NCI-H1436 treated with DMSO at 0.1 percent for 48 hours (cell line): ENCODE measurements at places on chromosomes 11 and 22.

- no peak for DNase-seq
These were observed 130.8 kb downstream of the GRIK4 start for GRCh38 chr11:120642196-120642894.

DNA sequence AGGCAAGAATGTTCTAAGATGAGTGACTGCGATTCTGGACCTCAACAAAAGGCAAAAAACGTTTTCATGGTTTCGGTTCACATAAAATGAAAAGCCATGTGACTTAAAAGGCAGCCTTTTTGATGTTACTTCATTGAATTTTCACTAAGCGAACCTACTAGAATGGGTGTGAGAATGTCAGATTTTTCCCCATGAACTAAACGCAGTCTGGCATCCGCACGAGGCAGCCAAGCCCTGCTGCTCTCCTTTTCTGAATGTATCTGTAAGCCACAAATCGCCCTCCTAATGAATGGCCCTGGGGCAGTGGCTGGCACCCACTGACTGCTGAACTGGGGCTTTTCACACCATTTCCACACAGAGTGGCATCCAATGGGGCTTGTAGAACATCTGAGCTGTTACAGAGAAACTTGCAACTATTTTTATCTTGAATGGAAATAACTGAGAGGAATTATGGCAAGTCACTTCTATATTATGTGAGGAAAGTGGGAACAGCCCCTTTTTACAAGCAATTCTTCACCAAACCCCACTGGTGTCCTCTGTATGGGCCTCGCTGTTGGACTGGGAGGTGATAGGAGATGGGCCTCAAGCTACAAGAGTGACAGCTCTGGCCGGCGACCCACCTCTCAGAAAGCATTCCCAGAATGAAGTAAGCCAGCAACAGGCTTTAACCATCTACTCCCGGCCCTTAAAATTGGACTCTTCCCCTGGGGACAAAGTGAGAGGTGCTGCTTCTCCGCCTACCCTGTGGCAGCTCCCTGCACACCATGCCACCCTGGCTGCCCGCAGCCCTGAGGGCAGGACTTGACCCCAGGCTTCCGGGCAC, 29.4 kb downstream of the PPP2R1B start:
- DNase-seq: no peak

DNA sequence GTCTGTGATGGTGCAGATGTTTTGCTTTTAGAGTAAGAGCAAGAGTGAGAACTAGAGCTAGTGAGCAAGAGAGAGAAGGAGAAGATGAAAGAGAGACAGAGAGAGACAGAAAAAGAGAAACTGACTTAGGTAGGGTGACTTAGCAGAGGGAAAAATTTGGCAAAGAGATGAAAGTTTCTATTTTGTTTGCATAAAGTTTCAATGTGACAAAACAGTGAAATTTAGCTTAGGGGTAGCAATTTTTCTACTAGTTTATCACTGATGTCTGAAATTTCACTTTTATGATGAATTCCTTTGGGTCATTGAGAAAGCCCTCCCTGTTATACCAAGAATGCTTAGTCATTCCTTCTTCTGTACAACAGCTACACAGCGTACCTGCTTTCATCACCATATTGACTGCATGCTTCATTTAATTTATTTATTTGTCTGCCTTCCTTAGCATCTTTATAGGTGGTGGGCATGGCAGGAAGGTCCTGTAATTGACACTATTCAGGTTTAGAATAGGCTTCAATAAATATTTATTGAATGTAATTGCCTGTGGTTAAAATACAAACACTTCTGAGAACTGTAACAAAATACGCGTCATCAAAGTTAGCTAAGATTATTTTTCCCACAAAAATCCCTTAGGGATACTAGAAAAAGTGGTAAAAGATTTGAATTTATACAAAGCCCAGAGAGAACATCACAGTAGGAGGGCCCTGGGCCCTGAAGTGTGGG, 19.9 kb upstream of the CTSC start:
- DNase-seq: no peak

GRCh38 chr11:95849087-95849825, 59.0 kb downstream of the CEP57 start:
- DNase-seq: no peak

- DNase-seq: no peak
These were observed 627.3 kb downstream of the METTL15 start for GRCh38 chr11:28735511-28735910.

- DNase-seq: peak; percentile 87
These were observed 31.3 kb downstream of the TMEM123 start for GRCh38 chr11:102421261-102421660.

DNA sequence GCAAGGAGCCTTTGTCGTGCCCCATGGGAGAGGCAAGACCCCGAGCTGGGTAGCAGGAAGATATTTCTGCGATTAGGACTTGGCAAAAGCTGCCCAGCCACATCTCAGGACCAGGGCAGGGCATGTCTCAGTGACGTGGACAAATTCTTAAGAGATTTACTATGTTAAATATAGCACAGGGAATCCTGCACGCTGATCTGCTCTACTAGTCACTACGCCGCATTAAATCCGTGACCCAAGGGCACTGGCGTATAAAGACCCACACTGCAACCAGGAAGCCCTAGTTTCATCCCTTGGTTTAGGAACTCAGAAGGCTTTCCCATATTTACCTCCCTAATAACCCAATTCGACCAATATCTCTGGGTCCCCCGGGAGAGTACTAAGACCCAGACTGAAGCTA, 35.1 kb downstream of the AP1B1 start:
- DNase-seq: no peak
